ENCODE measurements at places on chromosomes 2 and 18. TPM values are rescaled to one million over a fixed set of nuclear protein-coding genes. Genes with fewer than 3 reads are reported as not detected.

Gene EFEMP1
- total RNA-seq, result 12.7 TPM

Gene STK17B
- 11.0 TPM for total RNA-seq

Gene CROCC2
- 0.12 TPM for total RNA-seq

Gene G6PC2
- total RNA-seq, result not detected

Gene HNMT
- 2.5 TPM for total RNA-seq

Gene KDM3A
- total RNA-seq, result 32.0 TPM

Gene EPHA4
- 16.9 TPM for total RNA-seq

DNA sequence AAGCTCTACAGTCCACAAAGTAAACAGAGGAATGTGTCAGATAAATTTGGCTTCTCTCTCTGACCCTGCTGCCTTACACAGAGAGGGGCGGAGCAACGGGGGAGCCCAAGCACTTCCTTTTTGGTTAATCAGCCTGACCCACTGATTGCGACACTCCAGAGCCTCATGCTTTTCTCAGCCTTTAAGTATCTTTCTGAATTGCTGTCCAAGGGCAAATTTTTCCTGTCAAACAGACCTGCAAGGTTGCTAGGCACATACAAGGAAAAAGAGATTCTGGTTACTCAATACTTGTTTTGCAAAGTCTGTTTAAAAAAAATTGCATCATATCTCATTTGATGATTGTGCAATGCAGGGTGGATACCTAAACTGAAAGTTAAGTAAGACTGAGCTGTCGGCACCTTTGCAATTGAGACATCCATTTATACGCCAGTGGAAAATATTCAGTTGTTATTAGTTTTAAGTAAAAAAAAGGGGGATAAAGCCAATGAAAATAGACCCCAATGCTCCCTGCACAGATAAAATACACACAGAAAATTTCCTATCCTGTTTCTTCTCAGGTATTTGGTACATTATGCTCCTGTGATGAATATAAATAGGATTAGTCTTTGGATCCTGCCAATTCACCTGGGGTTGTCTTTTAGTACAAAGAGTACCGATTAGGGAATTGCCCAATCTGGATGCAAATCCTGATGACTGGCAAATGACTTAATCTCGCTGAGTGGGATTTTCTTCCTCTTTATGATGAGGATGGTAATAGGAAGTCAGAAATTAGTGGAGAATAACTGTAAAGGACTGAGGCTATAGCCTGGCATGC lies 260.2 kb upstream of the TRIB2 start:
- peak; percentile 95 for ATAC-seq

- no peak for ATAC-seq
Measured at GRCh38 chr2:56912490-56912889, 728.7 kb downstream of the CCDC85A start.

- ATAC-seq, result no peak
Measured at GRCh38 chr2:172624996-172625395, 69.1 kb downstream of the PDK1 start.

DNA sequence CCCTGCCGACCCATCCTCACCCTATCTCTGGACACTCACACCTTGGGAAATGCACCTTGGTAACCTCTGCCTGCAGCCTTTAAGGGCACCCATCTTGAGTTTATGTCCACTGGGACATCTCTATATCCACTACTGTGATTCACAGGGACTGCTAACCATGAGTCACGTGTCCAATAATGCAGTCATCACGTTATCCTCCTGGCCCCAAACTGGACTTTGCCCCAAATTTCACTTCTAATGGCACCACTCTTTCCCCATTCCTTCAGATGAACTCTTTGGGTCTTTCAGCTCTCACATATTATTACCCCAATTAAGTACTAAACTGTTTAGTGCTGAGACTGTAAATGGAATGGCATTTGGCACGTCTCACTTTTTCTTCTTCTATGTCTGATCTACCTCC lies 71.2 kb upstream of the TMEM200C start:
- ATAC-seq, result no peak

- ATAC-seq, result no peak
Measured at GRCh38 chr2:218437969-218438368, 19.0 kb downstream of the VIL1 start.

GRCh38 chr2:20744366-20745335 lies 77.7 kb downstream of the GDF7 start:
- ATAC-seq, result no peak

- no peak for ATAC-seq
Measured at GRCh38 chr18:55731594-55732042, 143.6 kb upstream of the TCF4 start.

DNA sequence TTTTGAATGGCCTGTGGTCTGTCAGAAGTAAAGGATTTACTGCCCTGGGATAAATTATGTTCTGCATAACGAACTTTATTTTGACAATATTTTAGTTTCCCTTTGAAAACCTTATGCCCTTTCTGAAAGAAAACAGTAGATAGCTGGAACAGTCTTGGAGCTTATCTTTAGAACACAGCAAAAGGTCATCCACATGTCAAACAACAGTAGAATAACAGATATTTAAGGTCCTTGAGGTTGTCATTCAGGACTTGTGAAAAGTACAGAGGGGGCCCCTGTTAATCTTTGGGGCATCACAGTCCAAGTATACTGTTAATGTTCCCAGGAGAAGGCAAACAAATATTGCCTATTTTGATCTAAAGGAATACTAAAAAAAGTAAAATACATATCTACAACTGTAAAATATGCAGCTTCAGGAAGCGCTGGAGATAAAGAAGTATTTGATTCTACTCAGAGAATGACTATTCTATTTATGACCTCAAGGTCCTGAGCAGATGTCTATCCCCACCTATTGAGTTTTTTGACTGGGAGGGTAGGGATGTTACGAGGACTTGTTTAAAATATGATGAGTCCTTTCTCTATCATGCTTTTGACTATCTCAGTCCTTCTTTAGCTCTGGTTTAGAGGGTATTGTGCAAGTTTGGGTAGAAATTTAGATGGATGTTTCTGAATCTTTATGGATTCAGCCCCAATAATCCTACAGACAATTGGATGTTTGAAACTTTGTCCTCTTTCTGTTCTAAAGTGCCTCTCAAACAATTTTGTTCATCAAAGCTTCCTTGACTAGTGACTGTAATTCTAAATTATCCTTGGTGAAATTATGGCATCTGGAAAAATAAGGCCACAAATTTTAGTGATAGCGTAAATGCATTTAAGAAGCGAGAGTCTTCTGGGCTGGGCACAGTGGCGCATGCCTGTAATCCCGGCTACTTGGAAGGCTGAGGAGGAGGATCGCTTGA lies 25.1 kb upstream of the TMEM214 start:
- ATAC-seq, result no peak

DNA sequence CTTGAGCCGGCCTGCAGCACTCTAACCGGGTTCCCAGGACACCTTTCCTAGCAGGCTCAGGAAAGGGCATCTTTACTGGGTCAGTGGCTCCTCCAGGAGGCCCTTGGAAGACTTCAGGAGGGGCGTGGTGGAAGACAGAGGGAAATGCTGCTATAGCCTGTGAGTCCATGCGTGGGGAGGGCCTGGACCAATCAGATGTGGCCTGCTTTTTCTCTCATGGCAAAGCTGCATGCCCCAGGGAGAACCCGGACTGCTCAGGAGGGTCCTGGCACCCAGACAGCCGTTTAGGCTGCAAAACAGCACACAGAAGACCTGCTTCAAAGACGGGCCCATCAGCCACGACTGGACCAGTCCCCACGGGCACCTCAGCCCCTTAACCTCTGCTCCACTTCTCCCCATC lies 84.4 kb downstream of the EIPR1 start:
- ATAC-seq, result no peak

DNA sequence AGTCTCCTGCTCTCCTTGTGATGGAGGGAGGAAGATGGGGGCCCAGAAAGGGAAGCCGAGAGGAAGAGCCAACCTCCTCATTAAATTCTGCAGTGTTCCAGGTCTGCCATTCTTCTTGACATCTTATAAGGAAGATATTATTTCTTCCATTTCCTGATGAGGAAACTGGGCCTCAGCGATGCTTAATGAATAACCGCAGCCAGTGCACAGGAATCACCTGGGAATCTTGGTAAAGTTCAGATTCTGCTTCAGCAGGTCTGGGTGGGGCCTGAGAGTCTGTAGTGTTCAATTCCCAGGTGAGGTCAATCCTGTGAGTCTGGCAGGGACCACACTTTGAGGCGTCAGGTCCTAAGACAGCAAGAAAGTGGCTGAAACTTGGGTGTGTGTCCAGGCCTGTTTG lies 17.3 kb downstream of the PCARE start:
- peak; percentile 31 for ATAC-seq

DNA sequence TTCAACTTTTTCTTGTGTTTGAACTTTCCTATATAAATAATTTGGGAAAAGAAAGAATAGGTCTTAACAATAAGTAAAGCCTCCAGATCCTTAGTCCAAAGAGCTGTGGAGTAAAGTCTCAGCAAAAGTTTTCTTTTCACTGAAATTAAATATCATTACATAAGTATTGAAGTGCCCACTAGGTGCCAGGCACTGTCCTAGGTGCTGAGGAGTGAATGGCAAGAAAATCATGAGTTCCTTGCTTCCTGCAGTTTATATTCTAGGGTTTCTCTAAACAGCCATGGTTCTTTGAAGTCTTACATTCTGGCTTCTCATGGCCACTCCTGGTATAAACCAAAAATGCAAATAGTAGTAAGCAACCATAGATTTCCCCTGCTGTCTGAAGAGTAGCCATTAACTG lies 59.7 kb downstream of the SPP2 start:
- ATAC-seq, result no peak

GRCh38 chr2:27313882-27314645 lies 5.8 kb upstream of the UCN start:
- no peak for ATAC-seq

DNA sequence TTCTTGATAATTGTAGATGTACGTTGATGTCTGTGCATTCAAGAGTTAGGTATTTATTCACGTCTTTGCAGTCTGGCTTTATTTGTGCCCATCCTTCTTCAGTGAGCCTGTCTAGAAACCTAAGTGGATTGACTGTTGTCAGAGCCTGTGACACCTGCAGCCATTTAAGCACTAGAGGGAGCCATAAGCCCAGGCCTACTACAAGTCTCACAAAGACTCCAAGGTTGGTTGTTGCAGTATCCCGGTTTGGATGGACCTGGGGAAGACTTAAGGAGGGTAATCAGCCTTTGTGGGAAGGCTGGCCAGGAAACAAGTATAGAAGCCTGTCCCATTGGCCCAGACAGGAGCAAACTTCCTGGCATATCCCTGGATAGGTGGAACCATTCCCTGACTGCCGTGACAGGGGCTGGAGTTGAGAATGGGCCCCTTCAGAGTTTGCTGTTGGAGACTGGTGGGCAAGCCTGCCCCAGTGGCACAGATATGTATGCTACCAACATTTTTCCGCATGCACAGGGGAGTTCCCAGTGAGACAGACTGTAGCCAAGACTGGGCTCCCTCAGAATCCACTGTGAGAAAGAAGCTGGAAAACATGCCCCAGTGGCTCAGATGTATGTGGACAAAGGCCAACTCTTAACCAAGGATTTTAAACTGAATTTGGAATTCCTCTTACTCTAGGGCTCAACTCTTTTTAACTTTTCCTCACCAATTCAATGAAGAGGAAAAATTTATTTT lies 9.3 kb upstream of the LRRC30 start:
- ATAC-seq, result peak; percentile 74

DNA sequence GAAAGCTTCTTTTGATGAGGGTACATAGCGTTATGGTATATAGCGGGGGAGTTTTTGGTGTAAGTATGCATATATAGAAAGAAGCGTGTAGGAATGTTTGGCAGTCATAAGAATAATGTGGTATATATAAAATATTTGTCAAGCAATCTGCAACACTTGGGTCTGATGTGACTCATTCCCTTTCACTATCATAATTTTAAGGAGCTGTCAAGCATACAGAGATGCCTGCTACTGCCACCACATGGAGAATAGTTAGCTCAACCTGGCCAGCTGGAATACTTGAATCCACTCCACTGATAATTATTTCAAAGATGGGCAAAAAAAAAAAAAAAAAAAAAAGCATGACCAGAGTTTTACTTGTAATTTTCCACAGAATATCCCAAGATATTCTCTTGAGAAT lies 559.8 kb upstream of the REG3G start:
- no peak for ATAC-seq

- no peak for ATAC-seq
Measured at GRCh38 chr2:106356291-106356690, 111.9 kb downstream of the RGPD3 start.

GRCh38 chr2:182077023-182077422 lies 91.4 kb downstream of the PPP1R1C start:
- no peak for ATAC-seq

GRCh38 chr2:26630235-26630634 lies 10.9 kb downstream of the CIB4 start:
- no peak for ATAC-seq

- no peak for ATAC-seq
Measured at GRCh38 chr2:241334813-241335212, 19.1 kb downstream of the SEPTIN2 start.

- peak; percentile 45 for ATAC-seq
Measured at GRCh38 chr18:78406743-78407465, 572.7 kb upstream of the SALL3 start.

GRCh38 chr2:190674966-190675650 lies 26.2 kb downstream of the NAB1 start:
- no peak for ATAC-seq

DNA sequence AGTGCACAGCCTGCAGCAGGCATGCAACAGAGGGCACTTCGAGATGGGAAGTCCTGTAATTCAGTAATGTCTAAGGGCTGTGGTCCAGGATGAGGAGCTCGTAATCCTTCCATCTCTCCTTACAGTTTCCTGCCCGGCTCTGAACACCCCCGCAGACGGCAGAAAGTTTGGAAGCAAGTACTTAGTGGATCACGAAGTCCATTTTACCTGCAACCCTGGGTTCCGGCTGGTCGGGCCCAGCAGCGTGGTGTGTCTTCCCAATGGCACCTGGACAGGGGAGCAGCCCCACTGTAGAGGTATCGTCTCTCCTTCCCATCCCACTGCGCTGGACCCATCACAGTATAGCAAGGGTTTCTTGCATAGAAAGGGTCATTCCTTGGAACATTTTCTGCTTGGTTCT lies 26.7 kb downstream of the FBLN7 start:
- ATAC-seq, result no peak

DNA sequence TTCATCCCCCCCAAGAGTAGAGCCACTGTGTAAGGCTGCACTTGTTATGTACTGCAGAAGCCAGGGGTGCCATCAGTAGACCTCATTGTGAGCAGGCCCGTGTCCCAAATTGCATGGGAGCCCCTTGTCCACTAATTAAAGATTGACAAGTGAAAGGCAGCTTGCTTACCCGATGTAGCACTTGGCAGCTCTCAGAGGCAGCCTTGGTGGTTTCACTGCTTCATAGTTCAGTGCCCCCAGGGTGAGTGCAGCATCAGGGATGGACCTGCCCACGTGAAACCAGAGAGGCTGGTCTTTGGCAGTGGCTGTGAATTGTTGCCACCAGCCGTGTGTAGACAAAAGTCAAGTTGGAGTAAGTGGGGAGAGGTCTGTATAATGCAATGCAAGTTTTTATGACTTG lies 13.3 kb downstream of the TUBB6 start:
- peak; percentile 35 for ATAC-seq

DNA sequence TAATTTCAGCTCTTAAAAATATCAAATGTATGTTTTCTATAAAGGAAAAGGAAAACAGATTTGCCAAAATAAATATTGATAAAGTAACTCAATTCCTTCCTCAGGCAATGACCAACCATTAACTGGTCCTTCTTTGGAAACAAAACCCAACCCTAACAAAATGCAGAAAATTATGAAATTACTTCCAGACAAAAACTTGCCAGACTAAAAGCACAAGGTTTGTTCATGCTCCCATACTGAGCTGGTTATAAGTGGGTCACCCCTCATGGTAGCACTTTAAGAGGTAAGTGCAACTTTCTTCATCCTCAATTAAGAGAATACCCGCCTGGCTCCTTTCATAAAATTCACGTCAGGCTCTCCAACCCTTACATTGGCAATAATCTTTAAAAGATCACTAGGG lies 31.1 kb upstream of the TTC32 start:
- ATAC-seq, result no peak

GRCh38 chr2:73700661-73701447 lies 36.3 kb downstream of the TPRKB start:
- no peak for ATAC-seq

Measured in esophagus mucosa (tissue), 1 donor.